T-helper 17 cell (primary cell): ENCODE measurements at places on chromosomes 1 and 21.

DNA sequence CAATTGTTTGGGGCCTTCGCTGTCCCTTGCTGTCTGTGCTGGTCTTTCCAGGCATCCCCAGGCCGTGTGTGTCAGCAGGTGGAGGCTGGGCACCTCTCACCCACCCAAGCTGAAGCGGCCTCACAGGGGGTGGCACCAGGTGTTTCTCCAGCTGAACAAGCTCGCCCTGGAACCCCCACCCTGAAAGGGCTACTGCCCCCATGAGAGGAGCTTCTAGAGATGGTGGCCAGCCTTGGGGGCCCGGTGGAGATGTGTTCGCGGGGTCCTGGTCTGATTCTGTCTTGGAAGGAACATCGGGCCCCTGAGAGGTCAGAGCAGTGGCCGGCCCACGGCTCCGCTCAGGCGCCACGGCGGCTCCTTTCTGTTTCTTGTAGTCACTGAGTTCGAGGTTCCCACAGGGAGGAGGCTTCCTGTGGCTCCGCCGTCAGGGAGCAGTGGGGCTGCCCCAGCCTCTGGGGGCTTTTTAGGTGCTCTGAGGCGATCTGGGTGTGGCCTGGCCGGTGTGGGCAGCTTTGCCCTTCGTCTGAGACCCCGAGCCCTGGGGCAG, 46.9 kb downstream of the SKI start:
- no peak for DNase-seq

DNA sequence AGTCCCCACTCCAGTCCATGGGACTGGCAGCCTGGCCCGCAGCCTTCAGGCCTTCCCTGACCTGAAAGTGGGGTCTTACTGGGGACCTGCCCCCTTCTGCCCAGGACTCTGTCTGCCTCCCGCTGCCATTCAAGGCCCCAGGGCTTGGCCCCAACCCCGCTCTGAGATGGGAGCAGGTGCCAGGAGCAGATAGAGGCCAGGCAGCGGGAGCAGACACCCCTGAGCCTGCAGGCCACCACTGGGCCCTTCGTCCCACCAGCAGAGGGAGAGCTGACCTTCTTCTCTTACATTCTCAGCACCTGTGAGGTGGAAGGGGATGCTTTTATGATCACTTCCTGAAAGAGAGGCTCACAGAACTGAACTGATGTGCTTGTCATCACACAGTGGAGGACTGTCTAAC, 62.2 kb upstream of the TINAGL1 start:
- no peak for DNase-seq

GRCh38 chr21:32334980-32335531, 36.4 kb downstream of the MRAP start:
- no peak for DNase-seq

DNA sequence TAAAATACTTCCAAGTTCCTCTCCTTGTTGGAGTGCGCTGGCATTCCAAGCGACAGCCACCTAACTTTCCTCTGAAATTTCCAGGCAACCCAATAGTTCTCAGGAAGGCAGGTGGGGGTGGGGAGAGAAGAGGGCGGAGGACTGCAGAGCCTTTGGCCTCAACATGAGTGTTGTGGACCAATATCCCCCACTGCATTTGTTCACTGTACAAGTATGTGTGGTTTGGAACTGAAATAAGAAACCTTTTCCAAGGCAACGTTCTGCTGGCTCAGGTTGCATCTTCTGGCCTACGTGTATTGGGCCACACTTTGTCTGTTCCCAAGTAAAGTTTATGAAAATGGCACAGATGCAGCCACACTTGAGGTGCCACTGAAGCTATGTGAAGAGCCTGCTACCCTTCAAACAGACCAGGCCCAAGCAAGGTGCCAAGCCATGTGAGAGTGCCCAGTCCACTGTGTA, 153.4 kb downstream of the DHRS3 start:
- no peak for DNase-seq

GRCh38 chr1:92884195-92884594, 52.4 kb downstream of the RPL5 start:
- no peak for DNase-seq

DNA sequence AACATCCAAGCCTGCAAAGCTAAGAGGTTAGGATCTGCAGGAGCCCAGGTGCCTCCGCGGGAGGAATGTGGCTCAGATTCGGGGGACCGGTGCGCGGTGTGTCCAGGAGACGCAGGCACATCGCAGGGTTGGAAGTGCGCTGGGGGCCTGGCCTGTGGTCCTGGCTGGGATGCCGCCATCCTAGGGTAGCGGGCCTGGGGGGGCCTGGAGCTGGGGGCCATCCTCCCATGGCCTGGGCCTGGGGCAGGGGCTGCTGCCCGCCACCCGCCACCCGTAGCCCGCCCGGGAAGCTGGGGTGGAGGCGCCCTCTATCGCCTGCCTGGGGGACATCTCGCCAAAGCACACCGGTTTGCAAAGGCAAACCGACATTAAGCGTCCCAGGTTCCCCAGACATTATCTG, 170.6 kb upstream of the ARHGEF16 start:
- DNase-seq: no peak

- peak; percentile 41 for DNase-seq
Observed at GRCh38 chr21:45152265-45152746, 77.9 kb downstream of the ADARB1 start.

GRCh38 chr21:42040411-42041180, 30.4 kb upstream of the ZBTB21 start:
- no peak for DNase-seq

GRCh38 chr21:36704281-36704957, 5.5 kb downstream of the SIM2 start:
- no peak for DNase-seq

GRCh38 chr1:199279067-199279466, 640.2 kb downstream of the PTPRC start:
- DNase-seq: no peak

- DNase-seq: no peak
Observed at GRCh38 chr1:6391951-6392808, 1.4 kb downstream of the ACOT7 start.

DNA sequence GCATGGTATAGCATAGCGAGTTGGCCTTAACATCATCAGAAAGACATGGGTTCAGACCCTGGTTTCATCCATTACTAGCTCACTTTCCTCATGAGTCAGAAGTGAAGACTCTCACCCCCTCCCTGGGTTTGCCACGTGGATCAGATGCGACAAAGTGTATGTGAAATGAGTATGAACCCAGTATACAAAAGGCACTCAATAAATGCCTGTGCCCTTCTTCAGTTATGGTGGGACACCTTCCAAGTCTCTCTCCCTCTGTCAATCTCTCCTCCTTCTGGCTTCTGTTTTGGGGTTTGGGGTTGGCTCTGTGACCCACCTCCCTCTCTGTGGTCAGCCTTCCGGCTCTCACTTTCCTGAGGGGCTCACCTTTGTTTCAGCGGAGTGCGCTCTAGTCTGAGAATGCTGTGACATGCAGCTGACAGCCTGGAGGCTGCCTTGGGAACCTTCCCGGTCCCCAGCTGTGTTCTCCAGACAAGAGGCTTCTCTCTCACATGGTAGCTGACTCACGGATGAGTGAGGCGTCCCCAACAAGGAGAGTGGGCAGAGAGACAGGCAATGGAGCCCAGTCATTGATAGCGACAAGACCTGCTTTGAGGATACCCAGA, 155.0 kb upstream of the EDN2 start:
- no peak for DNase-seq

DNA sequence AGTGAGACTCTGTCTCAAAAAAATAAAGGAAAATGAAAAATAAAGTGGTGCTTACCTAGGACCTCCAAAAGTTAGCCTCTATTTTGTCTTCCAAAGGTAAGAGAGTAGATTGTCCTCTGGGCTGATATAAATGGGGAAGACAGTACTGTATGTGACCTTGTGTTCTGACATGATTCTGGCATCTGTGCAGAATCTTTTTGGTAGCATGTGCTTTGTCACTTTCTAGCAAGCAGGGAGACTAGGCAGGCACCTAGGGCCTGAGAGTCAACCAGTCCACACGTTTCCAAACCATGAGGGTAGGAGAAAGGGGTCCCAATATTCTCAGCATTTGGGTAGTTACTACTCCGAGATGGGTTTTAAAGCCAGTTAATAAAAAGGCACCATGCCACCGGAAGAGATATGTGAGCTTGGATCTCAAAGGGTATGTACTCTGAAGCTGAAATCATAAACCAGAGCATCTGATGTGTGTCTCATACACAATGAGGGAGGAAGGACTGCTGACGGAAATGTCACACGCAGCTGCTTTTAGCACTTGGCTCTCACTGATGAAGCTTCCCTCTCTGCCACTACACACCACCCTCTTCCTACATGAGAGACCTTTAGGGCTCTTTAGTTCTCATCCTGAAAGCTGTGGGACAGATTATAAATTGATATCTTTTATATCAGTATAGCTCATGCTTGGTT, 27.0 kb upstream of the SLC16A1 start:
- no peak for DNase-seq

- DNase-seq: no peak
Observed at GRCh38 chr1:212951947-212952640, 1.8 kb downstream of the VASH2 start.

- DNase-seq: no peak
Observed at GRCh38 chr1:196466654-196467053, 141.6 kb downstream of the KCNT2 start.

GRCh38 chr21:35323947-35324346, 274.8 kb upstream of the RUNX1 start:
- no peak for DNase-seq

GRCh38 chr1:185014941-185015340, 30.4 kb upstream of the RNF2 start:
- no peak for DNase-seq

- no peak for DNase-seq
Observed at GRCh38 chr1:79787631-79788030, 781.1 kb upstream of the ADGRL4 start.

GRCh38 chr1:207009182-207009850, 23.2 kb downstream of the C1orf116 start:
- DNase-seq: no peak
